KG1 (cell line): ENCODE measurements at places on chromosomes 3 and 15.

GRCh38 chr15:63835211-63835568, 1.4 kb upstream of the HERC1 start:
- DNase-seq: no peak

- DNase-seq: no peak
Observed at GRCh38 chr3:171976526-171976925, 62.9 kb upstream of the FNDC3B start.

DNA sequence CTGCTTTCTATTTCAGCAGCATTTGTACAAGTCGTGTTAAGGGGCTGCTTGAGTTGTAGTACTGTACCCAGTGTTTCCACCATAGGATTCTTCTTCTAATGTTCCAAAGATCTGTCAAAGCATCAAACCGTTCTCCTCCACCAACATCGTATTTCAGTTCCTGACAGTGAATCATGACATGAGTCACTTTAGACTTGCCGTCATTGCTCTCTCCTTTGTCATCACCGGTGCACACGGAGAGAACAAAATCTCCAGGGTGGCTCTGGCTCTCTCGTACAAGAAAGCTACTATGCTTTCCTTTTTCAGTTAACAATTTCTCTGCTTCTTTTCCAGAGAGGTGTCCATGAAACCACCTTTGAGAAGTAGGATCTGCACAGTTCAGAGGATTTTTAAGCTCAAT, 270.9 kb upstream of the CCDC54 start:
- no peak for DNase-seq

GRCh38 chr3:144852999-144853398, 881.4 kb downstream of the DIPK2A start:
- DNase-seq: no peak

GRCh38 chr15:40243126-40243810, 4.4 kb downstream of the PAK6 start:
- DNase-seq: no peak

- no peak for DNase-seq
Observed at GRCh38 chr3:45234250-45234649, 8.2 kb upstream of the TMEM158 start.

DNA sequence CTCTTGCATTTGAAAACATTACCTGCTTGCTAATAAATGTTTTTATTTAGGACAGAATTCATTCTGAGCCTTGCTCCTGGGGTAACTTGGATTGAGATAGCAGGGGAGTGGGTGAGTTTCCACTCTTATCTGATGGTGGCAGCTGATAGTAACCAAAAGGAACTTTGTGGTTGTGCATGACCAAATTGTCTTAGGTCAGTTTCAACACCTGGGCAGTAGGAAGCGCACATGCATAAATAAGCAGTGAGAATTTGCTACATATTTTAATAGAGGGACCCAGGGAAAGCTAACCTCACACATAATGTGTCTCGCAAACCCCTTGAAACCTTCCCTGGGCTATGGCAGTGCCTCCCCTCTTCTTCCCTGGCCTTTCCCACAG, 65.4 kb upstream of the XCR1 start:
- DNase-seq: no peak

DNA sequence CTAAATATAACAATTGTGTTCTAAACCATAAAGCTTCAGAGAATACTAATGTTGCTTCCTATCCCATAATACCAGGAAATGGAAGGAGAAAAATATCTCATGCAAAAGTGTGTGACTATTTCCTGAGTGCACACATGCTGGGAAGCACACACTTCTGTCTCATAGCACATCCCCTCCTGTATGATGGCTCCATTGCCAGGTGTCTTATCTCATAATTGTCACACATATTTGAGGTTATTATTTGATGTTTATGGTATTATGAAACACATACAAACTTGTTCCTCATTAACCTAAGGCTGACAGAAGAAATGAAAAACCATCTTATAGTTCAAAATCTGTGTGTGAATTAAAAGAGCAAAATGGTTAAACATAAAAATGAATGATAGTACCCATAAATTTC, 65.4 kb downstream of the SERP1 start:
- DNase-seq: no peak

DNA sequence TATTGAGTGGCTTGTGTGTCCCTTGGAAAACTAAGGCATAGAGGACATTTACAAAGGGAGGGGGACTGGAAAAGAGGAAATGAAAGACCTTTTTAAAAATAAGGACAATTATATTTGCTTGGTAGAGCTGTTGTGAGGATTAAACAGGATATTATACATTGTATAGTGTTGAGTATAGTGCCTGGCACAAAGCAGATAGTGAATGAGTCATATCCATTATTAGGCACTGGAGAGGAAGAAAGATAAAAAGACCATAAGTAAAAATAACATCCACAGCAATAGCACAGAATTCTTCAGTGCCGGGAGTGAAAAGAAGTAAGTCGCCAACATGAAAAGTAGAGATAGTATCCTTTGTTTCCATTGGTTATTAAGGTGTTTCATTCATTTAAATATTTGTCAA, 623.3 kb downstream of the PDCD6IP start:
- no peak for DNase-seq

GRCh38 chr3:102017784-102018183, 168.5 kb downstream of the NFKBIZ start:
- DNase-seq: no peak

GRCh38 chr3:8983026-8983425, 19.8 kb upstream of the RAD18 start:
- DNase-seq: no peak

- DNase-seq: no peak
Observed at GRCh38 chr3:13214847-13215472, 141.7 kb upstream of the IQSEC1 start.

DNA sequence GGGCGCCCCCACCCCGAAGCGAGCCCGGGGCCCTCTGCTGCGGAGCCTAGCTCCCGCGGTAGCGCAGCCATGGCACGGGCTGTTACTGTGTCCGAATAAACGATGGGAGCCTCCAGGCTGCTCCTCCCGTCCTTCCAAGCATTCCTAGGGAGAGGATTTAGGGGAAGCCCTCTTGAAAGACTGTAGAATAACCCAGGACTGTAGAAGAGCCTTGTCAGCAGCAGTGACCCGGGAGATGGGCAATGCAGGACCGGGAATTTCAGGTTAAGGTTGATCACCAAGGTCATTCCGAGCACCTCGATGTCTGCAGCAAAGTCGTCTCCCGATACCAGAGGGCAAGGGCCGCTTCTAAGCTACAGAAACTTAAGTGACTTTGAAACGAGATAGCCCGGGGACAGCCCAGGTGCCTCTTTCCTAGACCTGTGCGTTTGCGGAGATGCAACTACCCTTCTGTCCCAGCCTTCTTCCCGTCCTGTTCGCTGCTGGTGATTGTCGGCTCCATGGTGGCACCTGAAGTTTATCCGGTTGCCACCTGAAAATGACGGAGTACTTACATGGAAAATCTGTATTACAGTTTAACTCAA, 753 bp upstream of the MYO5A start:
- no peak for DNase-seq

GRCh38 chr3:128395500-128396162, 71.1 kb downstream of the DNAJB8 start:
- no peak for DNase-seq

DNA sequence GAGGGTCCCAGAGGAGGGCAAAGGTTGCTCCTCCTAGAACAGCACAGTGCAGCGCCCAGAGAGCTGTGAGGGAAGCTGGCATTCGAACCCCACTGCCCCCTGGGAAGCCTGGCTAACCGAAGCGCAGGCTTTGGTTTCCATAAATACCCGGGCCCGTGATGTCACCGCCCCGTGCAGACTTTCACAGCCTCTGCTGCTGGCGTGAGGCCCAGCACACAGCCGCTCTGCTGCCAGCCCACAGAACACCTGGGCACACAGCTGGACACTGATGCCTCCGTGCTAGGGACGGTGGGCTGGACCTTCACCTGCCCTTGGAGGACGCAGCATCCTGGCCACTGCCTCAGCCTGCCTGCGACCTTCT, 1.0 kb downstream of the IQSEC1 start:
- DNase-seq: no peak

- no peak for DNase-seq
Observed at GRCh38 chr3:23629181-23629894, 176.4 kb upstream of the UBE2E1 start.
